ENCODE measurements at places on chromosomes 12 and 14. TPM values are rescaled to one million over a fixed set of nuclear protein-coding genes. Genes with fewer than 3 reads are reported as not detected.
A peak's percentile ranks its signal among the peaks of the same experiment; 100 is the strongest.

DNA sequence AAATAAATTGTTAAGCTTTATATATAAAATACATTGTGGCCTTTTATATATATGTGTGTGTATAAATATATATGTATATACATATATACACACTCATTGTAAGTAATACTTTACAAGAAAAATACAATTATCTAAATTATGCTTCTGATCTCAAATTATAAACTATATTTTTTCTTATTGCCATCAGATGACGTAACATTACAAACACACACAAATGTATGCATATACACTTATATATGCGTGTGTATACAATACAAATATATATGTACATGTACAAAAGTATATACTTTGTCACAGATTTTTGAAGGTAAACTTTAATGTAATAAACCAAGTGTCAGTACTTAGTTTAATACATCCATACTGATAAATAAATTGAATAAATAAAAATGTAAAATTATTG, 278.9 kb upstream of the LMO3 start:
- DNase-seq, result no peak

DNA sequence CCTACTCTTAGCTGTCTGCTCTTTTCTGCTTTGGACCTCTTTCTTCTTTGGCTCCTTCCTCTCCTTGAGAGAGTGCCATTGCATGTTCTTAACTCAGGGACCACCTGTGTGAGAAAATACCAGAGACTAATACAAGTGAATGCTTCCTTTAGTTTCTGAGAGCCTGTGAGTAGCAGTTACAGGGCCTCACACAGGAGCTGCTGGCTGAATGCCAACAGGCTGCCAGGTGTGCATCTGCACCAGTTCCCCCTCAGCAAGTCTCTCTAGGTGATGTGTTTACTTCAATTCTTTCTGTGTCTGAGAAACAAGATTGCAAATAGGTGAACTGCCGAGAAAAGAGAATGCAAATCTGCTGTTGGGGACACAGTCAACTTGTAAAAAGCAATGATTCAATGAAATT, 108.2 kb downstream of the STXBP6 start:
- DNase-seq, result no peak

- peak; percentile 16 for DNase-seq
Measured at GRCh38 chr12:91423693-91424050, 241.1 kb upstream of the DCN start.

- DNase-seq, result peak; percentile 61
Measured at GRCh38 chr12:104063712-104064030, 660 bp upstream of the HCFC2 start.

GRCh38 chr12:96985515-96986362, 78.7 kb downstream of the NEDD1 start:
- no peak for DNase-seq

The ABHD12B gene
- total RNA-seq, result not detected

The PRH1 gene
- 30.2 TPM for total RNA-seq

DNA sequence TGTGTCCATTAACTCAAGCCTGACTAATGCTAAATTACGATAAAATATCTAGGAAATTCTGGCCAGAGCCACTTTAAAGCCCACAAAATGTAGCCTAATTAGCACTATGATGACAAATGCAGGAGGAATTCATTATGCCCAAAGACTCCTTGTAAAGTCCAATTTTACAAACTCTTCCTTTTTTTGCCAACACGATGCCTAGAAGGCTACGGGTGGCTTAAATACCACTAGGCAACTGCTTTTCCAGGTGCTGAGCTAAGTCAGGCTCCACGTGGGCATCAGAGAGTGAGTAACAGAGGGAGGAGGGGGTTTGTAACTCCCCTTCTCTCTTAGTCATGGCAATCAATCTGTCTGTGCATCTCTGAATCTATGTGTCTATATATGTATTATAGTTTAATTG, 172.4 kb upstream of the NTF3 start:
- DNase-seq, result peak; percentile 4
